ENCODE measurements at places on chromosomes 4 and X. TPM values are rescaled to one million over a fixed set of nuclear protein-coding genes. Genes with fewer than 3 reads are reported as not detected.

GRCh38 chr4:158610790-158611189 lies 60.9 kb downstream of the C4orf46 start:
- no peak for DNase-seq

- DNase-seq, result peak; percentile 49
Measured at GRCh38 chrX:146278381-146278780, 460.8 kb downstream of the SLITRK2 start.

GRCh38 chr4:139791681-139792080 lies 126.1 kb downstream of the MGST2 start:
- no peak for DNase-seq

The MAB21L2 gene
- total RNA-seq, result not detected

DNA sequence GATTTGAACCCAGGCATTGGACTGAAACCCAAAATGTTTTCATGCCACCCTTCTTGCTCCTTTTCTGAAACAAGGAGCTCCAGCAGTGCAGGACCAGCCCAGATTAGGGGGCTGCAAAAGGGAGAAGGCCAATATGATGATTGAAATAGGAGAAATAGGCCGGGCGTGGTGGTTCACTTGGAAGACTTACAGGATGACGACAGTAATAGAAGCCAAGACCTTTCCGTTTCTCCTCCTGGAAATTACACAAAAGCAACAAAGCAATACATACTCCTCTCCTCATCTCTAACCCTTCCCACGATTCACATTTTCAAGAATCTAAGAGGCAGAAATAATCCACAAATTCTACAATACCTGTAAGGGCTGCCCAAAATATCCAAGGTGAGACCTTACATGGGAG lies 90.8 kb downstream of the ANAPC4 start:
- no peak for DNase-seq

DNA sequence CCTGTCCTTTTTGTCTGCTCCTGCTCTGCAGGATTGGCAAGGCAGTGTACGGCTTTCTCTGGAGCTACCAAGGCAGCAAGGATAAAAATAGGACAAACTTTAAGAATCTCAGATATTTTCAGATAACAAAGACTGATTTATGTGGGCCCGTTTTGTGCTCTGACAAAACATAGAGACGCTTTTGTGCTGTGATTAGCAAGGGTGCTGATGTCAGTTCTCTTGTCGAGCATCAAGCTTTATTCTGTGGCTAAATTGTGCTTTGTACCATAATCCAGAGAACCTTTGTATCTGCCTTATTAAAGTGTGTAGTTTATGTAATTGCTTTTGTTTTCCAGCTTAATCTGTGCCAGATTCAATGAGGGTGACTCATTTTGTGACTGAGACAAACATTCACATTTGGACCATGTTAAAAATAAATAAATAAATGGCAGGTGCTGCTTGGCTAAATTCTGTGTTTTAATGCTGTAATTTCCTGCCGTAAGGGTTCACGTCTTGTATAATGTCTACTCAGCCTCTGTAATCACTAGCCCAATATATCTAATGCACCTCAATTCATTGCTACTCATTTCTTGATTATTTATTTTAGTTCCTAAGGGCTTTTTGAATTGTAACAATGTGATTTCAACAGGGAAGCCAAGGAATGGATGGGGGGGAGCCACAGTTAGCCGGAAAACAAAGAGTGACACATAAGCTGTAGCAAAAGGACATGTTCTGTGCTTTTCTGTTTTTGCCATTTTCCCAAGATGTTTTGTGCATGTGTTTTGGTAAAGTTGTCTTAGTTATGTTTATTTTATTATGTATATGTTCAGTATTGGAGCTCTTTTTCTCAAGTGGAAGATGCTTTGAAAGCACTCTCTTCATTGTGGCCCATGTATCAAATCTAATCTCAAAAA lies 75.1 kb downstream of the GAB1 start:
- peak; percentile 27 for DNase-seq

- DNase-seq, result peak; percentile 31
Measured at GRCh38 chrX:20913760-20914159, 460.5 kb upstream of the CNKSR2 start.

- no peak for DNase-seq
Measured at GRCh38 chr4:102478186-102478585, 23.0 kb upstream of the NFKB1 start.

DNA sequence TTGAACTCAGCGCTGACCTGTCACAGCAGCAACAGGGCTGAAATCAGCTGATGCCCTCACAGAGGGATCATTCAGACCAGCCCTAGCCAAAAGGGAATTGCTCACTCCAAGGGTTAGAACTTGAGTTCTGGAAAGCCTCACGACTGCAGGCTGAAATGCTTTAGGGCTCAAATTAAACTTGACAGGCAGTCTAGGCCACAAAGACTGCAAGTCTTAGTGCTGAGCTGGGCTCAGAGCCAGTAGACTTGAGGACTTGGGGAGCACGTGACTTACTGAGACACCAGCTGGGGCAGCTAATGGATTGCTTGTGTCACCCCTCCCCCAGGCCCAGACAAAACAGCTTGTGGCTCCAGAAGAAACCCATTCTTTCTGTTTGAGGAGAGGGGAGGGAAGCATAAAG lies 119.0 kb upstream of the SLC6A14 start:
- peak; percentile 25 for DNase-seq

- DNase-seq, result peak; percentile 69
Measured at GRCh38 chrX:13028871-13029636, 15.4 kb downstream of the FAM9C start.

The CFI gene
- not detected for total RNA-seq

The TMEM154 gene
- total RNA-seq, result 37.9 TPM

GRCh38 chrX:108731153-108731552 lies 5.2 kb downstream of the IRS4 start:
- DNase-seq, result no peak

GRCh38 chr4:61376301-61376700 lies 176.2 kb downstream of the ADGRL3 start:
- DNase-seq, result no peak

- DNase-seq, result no peak
Measured at GRCh38 chrX:27439771-27440170, 23.4 kb downstream of the PPP4R3C start.

DNA sequence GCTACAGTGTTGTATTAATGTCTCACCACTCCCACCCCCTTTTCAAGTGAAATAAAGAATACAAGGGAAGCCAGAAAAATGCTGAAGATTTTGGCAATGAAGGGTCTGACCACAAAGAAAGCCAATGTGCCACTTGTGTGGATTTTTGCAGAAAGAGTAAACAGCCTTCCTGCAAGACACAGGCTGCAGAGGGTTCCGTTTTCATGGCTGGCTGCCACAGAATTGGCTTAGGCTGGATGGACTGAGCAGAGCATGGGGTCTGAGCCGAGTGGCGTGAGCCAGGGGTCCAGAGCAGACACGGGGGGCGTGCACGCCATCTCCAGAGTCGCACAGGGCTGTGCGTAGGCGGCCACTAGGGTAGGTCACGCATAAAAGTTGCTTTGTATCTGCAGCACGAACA lies 69.2 kb downstream of the MTNR1A start:
- no peak for DNase-seq

The IL13RA2 gene
- total RNA-seq, result 0.54 TPM

The SLIT2 gene
- total RNA-seq, result 10.2 TPM

- DNase-seq, result peak; percentile 19
Measured at GRCh38 chrX:78886550-78886949, 58.6 kb upstream of the P2RY10 start.

The XAGE2 gene
- total RNA-seq, result not detected

- no peak for DNase-seq
Measured at GRCh38 chrX:40147971-40148370, 50.2 kb upstream of the BCOR start.

The USP17L21 gene
- not detected for total RNA-seq

DNA sequence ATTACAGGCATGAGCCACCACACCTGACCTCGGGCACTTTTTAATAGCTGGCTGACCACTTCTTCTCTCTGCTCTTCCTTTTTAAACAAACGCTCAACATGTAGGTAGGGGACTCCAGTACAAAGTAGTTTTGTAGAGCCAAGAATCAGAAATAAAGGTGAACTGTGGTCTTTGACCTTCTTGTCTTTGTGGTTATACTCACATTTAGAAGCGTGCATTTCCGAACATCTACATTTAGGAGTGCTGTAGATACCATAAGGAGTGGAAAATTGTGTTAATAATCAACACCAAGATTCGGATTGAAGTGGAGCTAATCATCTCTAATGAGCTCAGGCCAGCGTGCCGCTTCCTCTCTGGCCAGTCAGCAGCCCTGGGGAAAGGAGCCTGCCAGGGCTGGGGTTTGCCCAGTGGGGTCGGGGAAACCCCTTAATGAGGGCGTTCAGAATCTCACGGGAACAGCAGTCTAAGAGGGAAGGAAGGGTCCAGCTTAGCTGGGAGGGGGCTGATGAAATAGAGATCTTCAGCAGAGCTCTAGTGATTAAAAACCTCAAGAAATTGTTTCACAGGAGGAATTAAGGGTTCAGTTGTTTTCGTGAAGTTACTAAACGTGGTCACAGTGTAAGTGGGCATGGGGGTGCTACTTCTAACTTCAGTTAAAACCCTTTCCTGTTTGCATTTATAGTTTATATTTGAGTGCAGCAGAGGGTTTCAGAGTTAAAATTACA lies 81.2 kb downstream of the GAB1 start:
- DNase-seq, result no peak

The MAGEA9B gene
- not detected for total RNA-seq

The POLA1 gene
- 9.8 TPM for total RNA-seq
